ENCODE measurements at places on chromosomes 3 and 15. TPM values are rescaled to one million over a fixed set of nuclear protein-coding genes. Genes with fewer than 3 reads are reported as not detected.
A peak's percentile ranks its signal among the peaks of the same experiment; 100 is the strongest.

NR2C2 gene
- 39.3 TPM for total RNA-seq

CATSPER2 gene
- 1.8 TPM for total RNA-seq

ZNF35 gene
- total RNA-seq = 10.2 TPM

RTP3 gene
- total RNA-seq = not detected

KBTBD13 gene
- total RNA-seq = 0.21 TPM

- DNase-seq = no peak
- no peak overlapping the region for H3K4me3 ChIP-seq
- no peaks in the 10 kb centered on the region for H3K27me3 ChIP-seq
- H3K4me1 ChIP-seq = peaks cover 10% of the 10 kb centered on the region
- H3K36me3 ChIP-seq = no peaks in the 10 kb centered on the region
Observed at GRCh38 chr15:88013111-88013510, 243.4 kb downstream of the NTRK3 start.

- no peaks in the 10 kb centered on the region for H3K36me3 ChIP-seq
- no peak overlapping the region for H3K4me3 ChIP-seq
- no peak for DNase-seq
Observed at GRCh38 chr3:173267716-173268115, 126.7 kb upstream of the SPATA16 start.

DNA sequence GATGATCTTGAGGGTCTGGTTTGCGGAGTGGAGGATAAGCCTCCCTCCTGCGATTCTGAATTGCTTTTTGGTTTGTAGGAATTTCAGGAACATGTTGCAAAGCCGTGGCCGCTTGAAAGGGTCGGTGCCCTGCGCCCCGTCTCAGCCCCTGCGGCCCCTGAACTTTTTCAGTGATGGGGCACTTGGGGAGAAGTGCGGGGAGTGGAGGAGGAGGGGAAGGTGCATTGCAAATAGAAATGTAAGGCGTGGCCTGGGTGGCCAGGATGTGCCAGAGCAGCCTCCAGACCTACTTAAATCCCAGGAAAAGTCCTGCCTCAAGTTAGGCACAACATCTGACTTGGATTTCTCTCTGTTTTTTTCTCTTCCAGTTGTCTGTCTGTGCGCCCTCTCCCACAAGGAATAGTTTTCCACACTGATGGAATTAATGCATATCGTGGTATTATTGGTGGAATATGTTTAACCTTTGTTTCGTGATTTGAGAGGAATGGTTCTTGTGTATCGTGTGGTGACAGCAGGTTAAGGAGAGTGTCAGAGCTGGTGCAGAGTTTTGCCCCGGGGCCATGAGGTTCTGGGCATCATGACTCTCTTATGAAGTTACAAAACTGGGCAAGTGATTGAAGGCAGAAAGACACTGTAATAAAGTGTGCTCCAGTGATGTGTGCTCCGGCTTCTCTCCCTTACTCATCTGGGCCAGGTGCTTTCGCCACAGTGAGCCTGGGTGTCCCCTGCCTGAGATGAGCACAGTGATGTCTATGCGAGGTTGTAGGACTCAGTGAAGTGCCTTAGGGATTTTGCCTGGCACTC lies 153.8 kb downstream of the PGPEP1L start:
- no peaks in the 10 kb centered on the region for H3K36me3 ChIP-seq
- peaks cover 31% of the 10 kb centered on the region for H3K4me1 ChIP-seq

DNA sequence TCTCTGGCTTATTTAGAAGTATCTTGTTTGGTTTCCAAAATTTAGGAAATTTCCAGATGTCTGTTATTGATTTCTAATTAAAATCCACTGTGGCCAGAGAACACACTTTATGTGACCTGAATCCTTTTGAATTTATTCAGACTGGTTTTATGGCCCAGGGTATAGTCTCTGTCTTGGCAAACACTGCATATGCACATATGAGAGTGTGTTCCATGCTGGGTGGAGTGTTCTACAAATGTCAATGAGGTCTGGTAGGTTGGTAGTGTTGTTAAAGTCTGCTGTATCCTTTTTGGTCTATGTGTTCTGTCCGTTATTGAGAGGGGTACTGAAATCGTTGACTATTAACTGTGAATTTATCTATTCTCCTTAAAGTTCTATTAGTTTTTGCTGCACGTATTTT lies 30.2 kb downstream of the PGPEP1L start:
- H3K36me3 ChIP-seq = no peaks in the 10 kb centered on the region
- H3K27me3 ChIP-seq = no peaks in the 10 kb centered on the region
- H3K4me1 ChIP-seq = no peaks in the 10 kb centered on the region
- H3K27ac ChIP-seq = no peak overlapping the region
- no peak overlapping the region for H3K4me3 ChIP-seq

- no peak overlapping the region for H3K27ac ChIP-seq
- H3K36me3 ChIP-seq = no peaks in the 10 kb centered on the region
- H3K4me3 ChIP-seq = no peak overlapping the region
- peaks cover 3% of the 10 kb centered on the region for H3K4me1 ChIP-seq
- no peaks in the 10 kb centered on the region for H3K27me3 ChIP-seq
- DNase-seq = peak; percentile 30
Observed at GRCh38 chr3:57729334-57730045, 26.6 kb upstream of the SLMAP start.

DNA sequence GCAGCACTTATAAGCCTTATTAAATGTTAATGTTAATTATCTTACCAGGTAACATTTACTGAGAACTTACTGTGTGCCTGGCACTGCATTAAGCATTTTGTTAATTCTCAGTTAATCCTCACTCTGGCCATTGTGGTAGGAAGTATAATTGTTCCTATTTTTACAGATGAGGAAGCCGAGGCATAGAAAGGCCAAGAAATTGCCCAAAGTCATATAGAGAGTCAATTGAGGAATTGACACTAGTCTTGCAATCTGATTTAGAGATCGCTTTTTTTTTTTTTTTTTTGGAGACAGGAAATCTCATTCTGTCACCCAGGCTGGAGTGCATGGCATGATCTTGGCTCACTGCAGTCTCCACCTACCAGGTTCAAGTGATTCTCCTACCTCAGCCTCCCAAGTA lies 132.6 kb upstream of the PROK2 start:
- H3K4me1 ChIP-seq = no peaks in the 10 kb centered on the region
- H3K27me3 ChIP-seq = no peaks in the 10 kb centered on the region
- no peak for DNase-seq

DNA sequence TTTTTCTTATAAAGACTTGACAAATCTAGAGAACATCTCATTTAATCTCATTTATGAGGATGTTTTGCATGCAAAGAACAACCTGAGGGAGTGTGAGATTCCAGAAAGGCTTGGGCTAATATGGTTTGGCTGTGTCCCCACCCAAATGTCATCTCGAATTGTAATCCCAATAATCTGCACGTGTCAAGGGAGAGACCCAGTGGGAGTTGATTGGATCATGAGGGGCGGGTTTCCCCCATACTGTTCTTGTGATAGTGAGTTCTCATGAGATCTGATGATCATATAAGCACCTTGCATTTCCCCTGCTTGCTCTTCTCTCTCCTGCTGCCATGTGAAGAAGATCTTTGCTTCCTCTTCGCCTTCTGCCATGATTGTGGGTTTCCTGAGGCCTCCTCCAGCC lies 103.0 kb downstream of the ZNF385D start:
- no peak for DNase-seq
- no peaks in the 10 kb centered on the region for H3K4me1 ChIP-seq
- no peaks in the 10 kb centered on the region for H3K27me3 ChIP-seq

GRCh38 chr3:160810362-160811236 lies 54.6 kb downstream of the PPM1L start:
- H3K4me3 ChIP-seq = no peak overlapping the region
- no peaks in the 10 kb centered on the region for H3K36me3 ChIP-seq
- H3K27me3 ChIP-seq = no peaks in the 10 kb centered on the region
- no peak for DNase-seq
- H3K4me1 ChIP-seq = no peaks in the 10 kb centered on the region

DNA sequence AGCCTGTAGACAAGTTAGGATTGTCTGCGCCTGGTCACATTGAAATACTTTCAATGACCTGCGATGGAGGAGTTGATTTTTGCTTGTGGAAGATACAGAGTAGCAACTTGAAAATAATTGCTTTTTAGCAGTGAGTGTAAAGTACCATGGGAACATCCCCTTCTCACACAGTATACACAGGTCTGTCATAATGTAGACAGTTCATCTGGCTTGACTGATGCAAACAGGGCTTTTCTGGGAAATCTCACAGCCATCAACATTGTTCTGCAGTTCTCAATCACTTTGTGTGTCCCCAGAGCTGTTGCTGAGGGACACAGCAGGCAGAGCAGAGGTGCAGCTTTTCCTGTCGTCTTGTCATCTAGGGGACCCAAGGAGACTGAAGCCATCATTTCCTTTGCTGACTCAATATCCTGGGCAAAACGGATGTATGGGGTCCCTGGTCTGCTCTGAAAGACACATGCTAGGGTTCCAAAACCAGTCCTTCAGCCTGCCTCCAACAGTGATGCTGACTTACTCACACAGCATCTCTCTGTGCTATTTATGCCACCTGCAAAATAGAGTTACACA lies 5.3 kb upstream of the REC114 start:
- no peak overlapping the region for H3K4me3 ChIP-seq
- no peaks in the 10 kb centered on the region for H3K36me3 ChIP-seq
- DNase-seq = no peak
- H3K27me3 ChIP-seq = peaks cover 11% of the 10 kb centered on the region
- no peaks in the 10 kb centered on the region for H3K4me1 ChIP-seq
- H3K27ac ChIP-seq = no peak overlapping the region

DNA sequence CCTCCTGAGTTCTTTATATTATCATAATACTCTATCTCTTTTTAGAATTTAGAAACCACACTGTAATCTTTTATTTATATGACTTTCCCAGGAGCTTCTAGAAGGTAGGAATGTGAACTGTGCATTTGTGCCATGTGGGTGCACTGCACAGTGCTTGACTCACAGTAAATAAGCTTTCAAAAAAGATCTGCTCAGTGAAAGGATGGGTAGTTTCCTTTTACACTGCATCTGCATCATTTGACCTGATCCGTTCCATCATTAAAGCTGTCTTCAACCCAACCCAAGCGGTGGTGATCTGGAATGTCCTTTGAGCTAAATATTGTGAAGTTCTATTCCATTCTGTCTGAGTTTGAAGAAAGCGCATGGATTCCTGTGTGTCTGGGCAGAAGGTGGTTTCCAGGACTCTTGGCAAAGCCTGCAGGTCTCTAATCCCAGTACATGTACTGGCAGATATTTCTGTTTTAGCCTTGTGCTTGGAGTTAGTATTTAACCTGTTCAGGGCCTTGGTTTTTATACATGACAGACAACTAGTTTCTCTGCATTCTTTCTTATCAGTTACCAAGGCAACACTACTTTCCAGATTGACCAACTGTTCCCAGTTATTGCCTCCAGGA lies 96.7 kb downstream of the DHX30 start:
- no peaks in the 10 kb centered on the region for H3K4me1 ChIP-seq
- peaks cover 9% of the 10 kb centered on the region for H3K36me3 ChIP-seq
- no peaks in the 10 kb centered on the region for H3K27me3 ChIP-seq
- no peak overlapping the region for H3K4me3 ChIP-seq
- DNase-seq = no peak

DNA sequence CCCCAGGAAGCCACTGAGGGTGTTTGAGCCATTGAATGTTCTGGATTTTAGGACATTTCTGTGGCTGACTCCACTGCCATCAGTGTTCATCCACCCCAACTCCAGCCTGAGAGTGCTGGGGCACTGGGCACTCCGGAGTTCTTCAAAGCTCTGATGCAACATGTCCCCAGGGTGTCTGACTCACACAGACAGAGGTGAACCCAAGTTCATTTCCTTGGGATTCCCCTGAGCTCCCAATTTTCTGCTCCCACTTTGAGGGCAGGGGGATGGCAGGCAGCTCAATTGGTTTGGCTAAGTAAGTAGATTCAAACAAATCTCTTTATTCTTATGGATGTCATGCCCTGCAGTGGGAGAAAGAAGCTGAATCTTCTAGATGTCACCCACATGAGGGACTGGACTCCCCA lies 2.2 kb downstream of the STRA6 start:
- H3K4me3 ChIP-seq = no peak overlapping the region
- no peaks in the 10 kb centered on the region for H3K27me3 ChIP-seq
- no peak overlapping the region for H3K27ac ChIP-seq
- DNase-seq = no peak
- peaks cover 45% of the 10 kb centered on the region for H3K4me1 ChIP-seq

- peaks cover 3% of the 10 kb centered on the region for H3K36me3 ChIP-seq
- no peak overlapping the region for H3K27ac ChIP-seq
Observed at GRCh38 chr15:51499379-51499976, 123.1 kb downstream of the DMXL2 start.
